ENCODE measurements at places on chromosomes 2 and 18.

DNA sequence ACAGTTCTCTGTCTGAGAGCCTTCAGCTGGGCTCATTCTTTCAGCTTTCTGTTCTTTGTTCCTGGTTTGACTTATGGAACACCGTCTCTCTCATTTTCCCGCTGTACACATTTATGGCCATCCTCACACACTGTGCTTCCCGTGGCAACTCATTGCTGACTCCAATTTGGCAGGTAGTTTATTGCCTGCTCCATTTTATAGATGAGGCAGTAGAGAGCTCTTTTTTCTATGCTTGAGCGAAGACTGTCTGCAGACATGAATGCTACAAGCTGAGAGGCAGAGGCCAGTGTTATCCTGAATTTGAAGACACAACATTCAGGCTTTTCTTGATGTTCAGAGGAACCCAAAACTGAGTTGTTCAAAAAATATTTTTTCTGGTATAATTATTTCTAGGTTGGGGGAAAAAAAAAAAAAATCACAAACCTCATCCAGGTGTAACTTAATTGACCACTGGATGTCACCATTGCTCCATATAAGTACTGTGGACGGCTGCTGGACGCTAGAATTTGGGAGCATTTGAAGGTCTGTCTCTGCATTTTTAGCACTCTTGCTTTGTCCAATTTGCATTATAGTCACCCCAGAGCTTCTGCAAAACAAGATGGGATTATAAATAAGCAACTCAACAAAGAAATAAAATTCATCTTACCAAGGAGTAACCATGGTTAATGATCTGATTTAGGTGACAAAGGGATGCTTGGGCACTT, 83.5 kb downstream of the HRH4 start:
- DNase-seq: no peak

GRCh38 chr2:240240017-240240734, 99.7 kb upstream of the OTOS start:
- peak; percentile 28 for DNase-seq

- DNase-seq: peak; percentile 74
Observed at GRCh38 chr2:20592106-20593071, 58.5 kb downstream of the HS1BP3 start.

- DNase-seq: no peak
Observed at GRCh38 chr18:61850756-61851155, 42.1 kb downstream of the RNF152 start.

DNA sequence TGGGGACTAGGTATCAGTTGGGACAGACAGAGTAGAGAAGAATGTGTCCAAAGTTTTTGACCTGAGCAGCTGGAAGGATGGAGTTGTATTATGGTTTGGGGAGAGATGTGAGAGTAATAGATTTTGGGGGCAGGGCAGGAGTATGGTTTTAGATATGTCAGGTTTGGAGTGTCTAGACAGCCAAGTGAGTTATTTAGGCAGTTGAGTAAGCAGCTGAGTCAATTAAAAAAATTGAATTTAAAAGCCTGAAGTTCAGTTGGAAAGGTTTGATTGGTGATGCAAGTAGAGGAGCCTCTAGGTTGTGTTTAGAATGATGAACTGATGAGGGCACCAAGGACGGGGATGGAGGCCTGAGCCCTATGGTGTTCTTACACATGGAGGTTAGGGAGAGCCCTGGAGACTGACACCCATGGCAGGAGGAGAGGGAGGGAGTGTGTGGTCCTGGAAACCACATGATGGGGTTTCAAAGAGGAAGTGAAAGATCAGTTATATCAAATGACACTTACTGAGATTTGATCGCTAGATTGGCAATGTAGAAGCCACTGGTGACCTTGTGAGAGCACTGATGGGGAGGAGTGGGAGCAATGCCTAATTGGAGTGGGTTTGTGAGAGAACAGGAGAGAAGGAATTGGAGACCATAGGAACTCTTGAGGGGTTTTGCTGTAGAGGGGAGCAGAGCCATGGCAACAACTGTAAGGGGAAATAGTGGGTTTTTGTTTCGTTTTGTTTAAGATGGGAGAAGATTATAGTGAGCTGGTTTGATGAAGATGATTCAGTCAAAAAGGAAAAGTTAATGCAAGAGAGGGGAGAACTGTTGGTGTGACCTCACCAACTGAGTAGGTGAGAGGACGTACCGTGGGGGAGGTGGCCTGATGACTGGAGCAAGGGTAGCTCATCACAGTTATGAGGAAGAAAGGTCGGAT, 10.3 kb downstream of the ITGA6 start:
- DNase-seq: no peak

- no peak for DNase-seq
Observed at GRCh38 chr2:214410918-214411554, at the start of gene VWC2L. Gene VWC2L (plus strand): TSS chr2:214411054. CDS start chr2:214414194, 3,140 bp downstream.

All from lower leg skin (tissue), 4 donors.